ENCODE measurements at places on chromosomes 2 and 18.

DNA sequence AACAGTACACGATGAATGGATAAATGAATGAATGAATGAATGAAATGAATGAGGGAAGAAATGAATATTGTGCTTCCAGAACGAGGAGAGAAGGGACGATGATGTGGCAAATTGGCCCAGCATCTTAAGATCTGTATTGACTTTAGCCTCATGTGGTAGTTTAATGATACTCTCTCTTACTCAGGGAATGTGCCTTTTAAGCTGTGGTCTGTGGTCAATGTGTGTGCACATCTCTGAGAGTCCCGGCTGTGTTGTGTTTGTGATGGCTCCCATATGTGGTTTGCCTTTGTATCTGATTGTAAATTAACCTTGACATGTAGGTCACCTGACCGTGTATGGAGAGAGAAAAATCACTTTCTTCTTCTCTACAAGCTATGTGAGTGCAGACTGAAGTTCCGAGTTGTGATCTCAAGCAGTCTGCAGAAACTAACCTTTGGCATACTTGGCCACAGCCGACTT is 91.2 kb downstream of the NEDD4L start:
- DNase-seq: peak; percentile 93

DNA sequence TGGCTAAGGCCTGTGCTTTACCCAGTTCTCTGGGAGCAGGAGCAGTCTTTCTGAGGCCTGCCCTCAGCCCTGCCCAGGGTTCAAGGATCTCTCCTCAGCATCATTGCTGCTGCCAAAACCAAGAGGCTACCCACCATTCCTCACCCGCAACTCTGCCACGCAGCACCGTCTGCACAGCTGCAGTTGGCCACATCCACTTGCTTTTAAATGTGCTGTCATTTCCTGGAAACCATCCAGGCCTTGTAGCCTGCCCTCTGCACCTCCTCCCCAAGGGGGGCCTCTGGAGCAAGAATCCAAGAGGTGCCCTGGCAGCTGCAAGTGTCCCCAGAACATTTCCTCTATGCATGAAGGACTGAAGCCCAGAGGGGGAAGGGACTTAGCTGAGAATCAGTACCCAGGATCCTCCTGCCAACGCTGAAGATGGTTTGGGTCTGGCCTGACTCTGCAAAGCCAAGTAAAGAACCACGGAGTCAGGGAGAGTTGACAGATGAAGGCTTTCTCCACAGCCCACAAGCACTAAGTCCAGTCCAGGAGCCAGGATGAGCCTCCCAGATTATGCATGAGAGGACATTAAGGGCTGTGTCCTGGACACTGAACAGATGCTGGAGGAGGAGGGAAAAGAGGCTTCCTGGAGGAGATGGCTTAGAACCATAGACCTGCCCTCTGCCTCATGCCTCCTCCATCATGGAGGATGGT is 14.9 kb downstream of the EMX1 start:
- peak; percentile 36 for DNase-seq

DNA sequence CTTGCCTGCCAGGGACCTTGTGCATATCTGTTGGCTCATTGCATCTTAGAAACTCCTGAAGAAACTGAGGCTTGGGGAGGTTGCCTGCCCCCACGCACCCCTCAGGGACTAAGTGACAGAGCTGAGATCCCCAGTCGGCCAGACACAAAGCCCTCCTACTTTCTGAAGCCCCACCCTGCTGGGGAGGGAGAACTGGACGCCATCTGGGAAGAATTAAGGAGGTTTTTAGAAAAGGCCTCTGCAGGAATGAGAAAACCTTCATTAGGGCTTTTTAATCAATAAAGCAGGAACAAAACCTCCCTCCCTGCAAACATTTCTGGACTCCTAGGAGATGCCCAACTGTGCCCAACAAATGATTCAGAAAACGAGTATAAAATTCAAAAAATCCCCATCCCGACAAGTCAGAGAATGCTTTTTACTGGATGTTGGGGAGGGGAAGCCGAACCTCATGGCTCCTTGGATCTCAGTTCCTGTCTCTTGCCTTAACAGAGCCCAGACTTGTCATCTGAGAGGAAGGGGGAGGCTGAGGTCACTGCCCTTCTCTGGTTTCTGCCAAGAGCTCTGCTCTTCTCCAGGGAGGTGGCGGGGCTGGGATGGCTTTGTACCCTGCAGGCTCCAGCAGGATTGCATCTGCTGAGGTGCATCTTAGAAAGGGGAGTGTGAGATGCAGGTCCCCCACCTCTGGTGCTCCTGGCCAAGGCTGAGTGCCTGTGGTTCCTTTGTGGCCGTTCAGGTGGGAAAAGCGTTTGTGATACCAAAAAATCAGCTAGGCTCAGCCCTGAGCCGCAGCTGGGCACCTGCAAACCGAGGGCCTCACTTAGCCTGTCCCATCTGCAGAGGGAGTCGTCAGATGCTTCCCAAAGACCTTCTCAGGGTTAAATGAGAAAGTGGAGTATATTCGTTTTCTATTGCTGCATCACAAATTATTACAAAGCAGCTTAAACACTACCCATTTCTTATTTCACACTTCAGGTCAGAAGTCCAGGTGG is 142.4 kb downstream of the ZFP36L2 start:
- DNase-seq: peak; percentile 66

DNA sequence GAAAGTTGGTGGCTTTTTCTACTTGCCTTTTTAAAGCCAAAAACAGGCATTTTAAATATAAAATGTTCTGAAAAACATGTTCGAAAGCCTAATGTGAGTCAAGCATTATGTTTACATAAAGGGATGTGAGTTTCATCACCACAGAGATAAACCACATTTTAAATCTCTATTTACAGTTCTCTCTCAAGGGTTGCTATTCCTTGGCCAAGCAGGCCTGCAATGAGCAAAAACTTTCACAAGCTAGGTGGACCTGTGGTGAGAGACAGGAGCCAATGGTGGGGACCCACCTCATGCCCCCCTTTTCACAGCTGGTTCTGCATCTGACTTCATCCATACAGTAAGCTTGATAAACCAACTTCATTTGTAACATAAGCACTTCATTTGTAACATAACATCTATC is 65.1 kb downstream of the CUL3 start:
- peak; percentile 91 for DNase-seq

GRCh38 chr2:228224410-228224809 is 42.9 kb upstream of the SPHKAP start:
- peak; percentile 1 for DNase-seq

- DNase-seq: no peak
Observed at GRCh38 chr2:26541401-26542193, 63.7 kb upstream of the OTOF start.

DNA sequence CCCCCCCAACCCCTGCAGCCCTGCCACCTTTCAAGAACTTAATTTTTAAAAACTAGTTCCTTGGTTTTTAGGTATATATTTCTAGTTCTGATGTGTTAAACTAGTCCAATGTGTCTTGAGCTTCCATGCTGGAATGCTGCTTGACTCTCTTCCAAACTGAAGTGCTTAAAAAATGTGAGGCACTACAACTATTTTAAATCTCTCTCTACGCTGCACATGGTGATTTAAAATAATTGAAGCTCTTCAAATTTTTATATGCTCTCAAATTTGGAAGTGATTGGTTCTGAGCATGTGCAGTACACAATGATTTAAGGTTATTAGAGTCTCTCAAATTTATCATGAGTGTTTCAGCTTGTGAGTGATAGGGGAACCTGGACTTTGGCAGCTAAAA is 192.6 kb upstream of the ZEB2 start:
- no peak for DNase-seq

Measured in fibroblast of lung (primary cell).